ENCODE measurements at places on chromosomes 3 and 15. TPM values are rescaled to one million over a fixed set of nuclear protein-coding genes. Genes with fewer than 3 reads are reported as not detected.
A peak's percentile ranks its signal among the peaks of the same experiment; 100 is the strongest.

Gene SLC12A8
- total RNA-seq: 1.7 TPM

DNA sequence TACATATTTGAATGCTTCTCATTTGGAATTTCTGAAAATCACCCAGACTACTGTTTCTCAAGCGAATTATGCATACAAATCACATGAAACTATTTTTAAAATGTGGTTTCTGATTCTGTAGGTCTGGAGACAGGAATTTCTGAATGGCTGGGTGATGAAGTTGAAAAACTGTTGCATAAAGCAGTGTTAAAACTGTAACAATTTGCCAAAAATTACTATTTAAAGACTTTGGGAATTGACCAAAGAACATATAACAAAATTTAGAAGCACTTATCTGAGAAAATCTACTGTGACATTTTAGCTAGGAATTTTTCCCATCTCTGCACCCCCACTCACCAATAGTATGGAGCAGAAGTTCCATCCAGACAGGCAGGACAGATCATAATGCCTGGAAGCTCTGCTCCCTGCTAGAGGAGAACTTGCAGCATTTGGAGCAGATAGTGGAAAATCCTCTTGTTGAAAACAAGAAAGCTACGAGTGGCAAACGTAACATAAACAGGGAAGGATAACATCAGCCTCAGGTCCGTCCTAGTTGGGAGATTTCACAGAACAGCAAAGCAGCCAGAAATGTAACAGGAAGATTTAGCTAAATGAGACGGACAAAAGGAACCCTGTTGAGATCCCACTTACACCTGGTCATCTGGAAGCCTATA is 132.3 kb upstream of the MCTP2 start:
- no peaks in the 10 kb centered on the region for H3K36me3 ChIP-seq
- H3K4me3 ChIP-seq: no peak overlapping the region
- no peak overlapping the region for H3K27ac ChIP-seq
- H3K27me3 ChIP-seq: peaks cover 4% of the 10 kb centered on the region
- no peak for DNase-seq

Gene CLK3
- total RNA-seq: 195 TPM

DNA sequence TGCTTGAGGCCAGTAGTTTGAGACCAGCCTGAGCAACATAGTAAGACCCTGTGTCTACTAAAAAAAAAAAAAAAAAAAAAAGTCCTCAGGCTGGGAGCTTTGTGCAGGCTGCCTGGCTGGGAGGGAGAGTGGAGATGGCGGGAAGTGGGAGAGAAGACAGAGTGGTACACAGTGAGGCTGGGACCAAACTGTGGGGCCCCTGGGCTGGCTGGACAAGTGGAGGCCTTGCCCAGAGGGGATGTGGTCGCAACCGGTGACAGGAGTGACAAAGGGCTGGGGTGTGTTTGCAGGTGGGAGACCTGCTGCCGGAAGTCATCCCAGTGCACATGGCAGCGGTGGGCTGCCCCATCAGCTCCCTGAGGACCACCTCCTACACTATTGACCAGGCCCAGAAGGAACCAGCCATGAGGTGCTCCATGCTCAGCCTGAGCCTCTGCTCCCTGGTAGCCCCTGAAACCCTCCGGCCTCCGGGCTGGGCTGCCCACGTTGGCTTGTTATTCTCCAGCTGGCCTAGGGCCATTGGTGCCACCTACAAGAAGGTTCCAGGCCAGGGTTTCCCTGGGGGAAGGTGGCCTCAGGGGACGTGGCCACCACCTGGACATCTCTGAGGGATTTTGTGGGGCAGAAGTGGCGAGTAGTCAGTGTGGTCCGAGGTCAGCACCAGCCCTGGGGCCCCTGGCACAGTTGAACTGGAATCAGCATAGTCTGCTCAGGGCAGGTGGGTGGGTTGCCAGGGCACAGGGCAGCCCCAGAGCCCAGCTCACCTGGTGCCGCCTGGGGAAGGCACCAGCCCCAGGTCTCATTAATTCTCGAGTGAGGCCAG is 22.7 kb downstream of the ACAA1 start:
- no peaks in the 10 kb centered on the region for H3K27me3 ChIP-seq
- no peaks in the 10 kb centered on the region for H3K36me3 ChIP-seq
- no peak overlapping the region for H3K4me3 ChIP-seq
- peak; percentile 62 for DNase-seq
- H3K4me1 ChIP-seq: no peaks in the 10 kb centered on the region
- H3K27ac ChIP-seq: no peak overlapping the region

DNA sequence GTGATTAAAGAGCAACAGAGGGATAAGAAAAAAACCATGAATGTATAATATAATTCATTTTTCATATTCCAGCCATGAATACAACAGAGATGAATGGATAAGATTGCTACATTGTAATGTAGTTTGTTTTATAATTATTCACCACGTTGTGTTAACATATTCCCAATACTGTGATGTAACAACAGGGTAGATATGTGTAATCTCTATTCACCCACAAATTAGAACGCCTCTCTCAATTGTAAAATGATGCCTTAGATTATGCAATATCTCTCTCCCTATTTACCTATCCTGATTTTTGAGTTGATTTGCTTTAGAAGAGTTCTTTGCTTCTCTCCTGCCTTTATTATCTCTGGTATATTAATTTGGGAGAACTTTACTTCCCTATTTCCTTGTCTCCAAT is 193.6 kb downstream of the AGBL1 start:
- no peaks in the 10 kb centered on the region for H3K36me3 ChIP-seq
- no peak for DNase-seq
- H3K4me3 ChIP-seq: no peak overlapping the region

Gene ACKR4
- total RNA-seq: 1.1 TPM

DNA sequence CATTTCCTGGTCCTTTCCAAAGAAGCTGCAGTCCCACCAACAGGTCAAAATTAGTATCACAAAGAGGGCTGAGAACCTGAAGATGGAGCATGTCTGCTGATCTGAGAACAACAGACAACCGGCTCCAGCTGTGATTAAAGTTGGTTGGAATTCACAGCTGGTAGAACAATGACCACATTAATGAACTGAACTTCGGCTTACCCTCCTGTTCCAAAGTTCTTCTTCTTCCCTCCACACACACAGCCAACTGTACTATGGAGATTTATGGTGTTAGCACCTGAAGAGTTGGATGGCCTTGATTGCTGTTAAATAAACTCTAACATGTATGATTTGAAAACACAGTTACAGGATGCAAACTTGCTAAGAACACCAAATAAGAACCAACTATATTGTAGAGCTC is 27.4 kb upstream of the ROPN1 start:
- no peaks in the 10 kb centered on the region for H3K27me3 ChIP-seq
- no peaks in the 10 kb centered on the region for H3K4me1 ChIP-seq
- no peaks in the 10 kb centered on the region for H3K36me3 ChIP-seq
- no peak overlapping the region for H3K27ac ChIP-seq
- DNase-seq: no peak

DNA sequence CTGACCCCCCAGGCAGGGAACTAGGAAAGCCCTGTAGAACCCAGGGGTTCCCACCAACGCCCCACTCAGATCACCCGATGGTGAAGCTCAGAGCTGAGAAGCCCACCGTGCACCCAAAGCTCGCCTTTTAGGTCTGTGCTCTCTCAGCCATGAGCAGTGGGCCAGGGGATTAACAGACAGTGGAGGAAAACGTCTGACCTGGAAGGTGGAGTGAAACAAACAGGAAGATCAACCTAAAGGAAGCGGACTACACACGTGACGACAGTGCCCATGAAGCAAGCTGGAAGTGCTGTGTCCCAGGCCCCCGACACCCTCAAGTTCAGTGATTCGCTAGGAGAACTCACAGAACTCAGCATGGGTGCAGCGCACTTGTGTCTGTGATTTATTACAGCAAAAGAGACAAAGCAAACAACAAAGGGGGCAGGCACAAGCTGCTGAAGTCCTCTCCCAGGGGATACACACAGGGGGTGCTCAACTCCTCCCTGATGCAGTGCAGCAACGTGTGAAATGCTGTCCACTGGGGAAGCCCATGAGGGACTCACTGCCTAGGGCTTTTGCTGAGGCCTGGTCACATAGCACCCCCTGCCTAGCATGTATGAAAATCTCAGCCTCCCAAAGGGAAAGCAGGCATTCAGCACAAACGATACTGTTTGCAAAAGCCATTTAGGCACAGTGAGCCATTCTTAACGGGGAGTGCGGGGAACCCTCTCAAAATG is 43.5 kb downstream of the CFAP92 start:
- no peak overlapping the region for H3K4me3 ChIP-seq
- no peaks in the 10 kb centered on the region for H3K36me3 ChIP-seq
- H3K27me3 ChIP-seq: no peaks in the 10 kb centered on the region
- DNase-seq: peak; percentile 29
- no peak overlapping the region for H3K27ac ChIP-seq
- H3K4me1 ChIP-seq: no peaks in the 10 kb centered on the region

- no peak overlapping the region for H3K27ac ChIP-seq
- no peaks in the 10 kb centered on the region for H3K27me3 ChIP-seq
- DNase-seq: no peak
- no peak overlapping the region for H3K4me3 ChIP-seq
These were observed 115.9 kb upstream of the EPHA3 start for GRCh38 chr3:88991496-88991895.

GRCh38 chr3:123489400-123490004 is 40.6 kb upstream of the ADCY5 start:
- no peak overlapping the region for H3K4me3 ChIP-seq
- no peaks in the 10 kb centered on the region for H3K27me3 ChIP-seq
- no peaks in the 10 kb centered on the region for H3K36me3 ChIP-seq
- DNase-seq: no peak

GRCh38 chr3:108554229-108554628 is 35.0 kb downstream of the CIP2A start:
- no peaks in the 10 kb centered on the region for H3K27me3 ChIP-seq
- DNase-seq: no peak
- no peaks in the 10 kb centered on the region for H3K36me3 ChIP-seq
- H3K4me1 ChIP-seq: peaks cover 19% of the 10 kb centered on the region

GRCh38 chr15:29070471-29071231 is 184.9 kb downstream of the APBA2 start:
- H3K36me3 ChIP-seq: no peaks in the 10 kb centered on the region
- H3K4me1 ChIP-seq: no peaks in the 10 kb centered on the region
- H3K27ac ChIP-seq: no peak overlapping the region

- no peak overlapping the region for H3K4me3 ChIP-seq
- H3K36me3 ChIP-seq: peaks cover 10% of the 10 kb centered on the region
- peak overlapping the region; percentile 9 for H3K27ac ChIP-seq
- H3K27me3 ChIP-seq: no peaks in the 10 kb centered on the region
- peak; percentile 68 for DNase-seq
These were observed 40.3 kb downstream of the UMPS start for GRCh38 chr3:124770336-124771082.

Gene MAP6D1
- 1.7 TPM for total RNA-seq

- no peaks in the 10 kb centered on the region for H3K27me3 ChIP-seq
- H3K36me3 ChIP-seq: peaks cover 81% of the 10 kb centered on the region
- DNase-seq: peak; percentile 86
- H3K4me1 ChIP-seq: peaks cover 53% of the 10 kb centered on the region
These were observed 20.0 kb downstream of the ATRIP start for GRCh38 chr3:48466386-48467109.

- H3K27me3 ChIP-seq: peaks cover 84% of the 10 kb centered on the region
- DNase-seq: no peak
- H3K27ac ChIP-seq: no peak overlapping the region
- H3K4me1 ChIP-seq: peaks cover 39% of the 10 kb centered on the region
- H3K36me3 ChIP-seq: no peaks in the 10 kb centered on the region
These were observed 6.7 kb downstream of the ZIC1 start for GRCh38 chr3:147415874-147416273.

GRCh38 chr3:12334786-12335185 is 45.9 kb downstream of the PPARG start:
- H3K27me3 ChIP-seq: no peaks in the 10 kb centered on the region
- H3K27ac ChIP-seq: no peak overlapping the region
- H3K4me1 ChIP-seq: no peaks in the 10 kb centered on the region
- H3K4me3 ChIP-seq: no peak overlapping the region
- no peaks in the 10 kb centered on the region for H3K36me3 ChIP-seq

DNA sequence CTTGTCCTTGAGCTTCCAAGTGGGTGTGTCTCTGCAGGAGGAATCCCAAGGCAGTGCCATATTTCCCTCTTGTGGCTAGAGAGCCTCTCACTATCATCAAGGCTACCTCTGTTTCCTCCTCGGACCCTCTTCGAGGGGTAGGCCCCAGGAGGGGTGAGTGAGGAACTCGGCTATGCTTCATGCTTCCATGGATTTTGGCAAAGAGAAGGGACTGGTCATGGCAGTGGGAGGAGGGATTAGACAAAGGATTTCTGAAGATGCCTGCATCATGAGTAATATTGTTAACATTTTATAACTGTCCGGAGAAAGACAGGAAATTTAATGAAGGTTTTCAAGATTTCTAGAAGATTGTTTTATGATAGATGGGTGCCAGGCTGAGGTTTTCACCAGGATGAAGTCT is 241.5 kb downstream of the CLSTN2 start:
- H3K4me1 ChIP-seq: no peaks in the 10 kb centered on the region
- no peak overlapping the region for H3K4me3 ChIP-seq
- H3K36me3 ChIP-seq: no peaks in the 10 kb centered on the region
- H3K27ac ChIP-seq: no peak overlapping the region
- no peak for DNase-seq
- H3K27me3 ChIP-seq: no peaks in the 10 kb centered on the region

DNA sequence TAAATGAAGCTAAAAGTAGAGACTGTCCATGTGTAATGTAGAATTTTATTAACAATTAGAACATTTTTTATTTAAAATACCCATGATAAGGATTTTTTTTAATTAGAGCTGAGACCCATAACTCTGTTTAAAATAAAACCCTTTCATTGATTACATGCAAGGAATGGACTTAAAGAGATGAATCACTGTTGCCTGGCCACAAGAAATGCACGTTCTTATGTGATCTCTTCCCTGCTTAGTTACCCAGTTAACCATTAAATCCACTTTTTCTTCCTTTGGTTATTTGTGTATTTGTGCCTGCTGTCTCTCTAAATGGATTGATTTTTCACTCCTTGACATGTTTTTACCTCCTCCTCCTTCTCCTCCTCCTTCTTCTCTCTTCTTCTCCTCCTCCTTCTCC is 83.3 kb upstream of the SLITRK3 start:
- H3K27ac ChIP-seq: no peak overlapping the region
- no peaks in the 10 kb centered on the region for H3K36me3 ChIP-seq
- H3K4me1 ChIP-seq: no peaks in the 10 kb centered on the region
- H3K27me3 ChIP-seq: no peaks in the 10 kb centered on the region
- no peak for DNase-seq
- no peak overlapping the region for H3K4me3 ChIP-seq

GRCh38 chr15:45715528-45715927 is 80.7 kb downstream of the SQOR start:
- no peak overlapping the region for H3K27ac ChIP-seq
- H3K4me3 ChIP-seq: no peak overlapping the region
- no peak for DNase-seq
- no peaks in the 10 kb centered on the region for H3K36me3 ChIP-seq
- H3K27me3 ChIP-seq: peaks cover 23% of the 10 kb centered on the region
- no peaks in the 10 kb centered on the region for H3K4me1 ChIP-seq

Gene TF
- 1.7 TPM for total RNA-seq

GRCh38 chr3:187044867-187045552 is 94.3 kb downstream of the RPL39L start:
- H3K4me3 ChIP-seq: no peak overlapping the region
- H3K27me3 ChIP-seq: no peaks in the 10 kb centered on the region
- H3K27ac ChIP-seq: peak overlapping the region; percentile 81
- peaks cover 13% of the 10 kb centered on the region for H3K36me3 ChIP-seq
- no peak for DNase-seq
- peaks cover 44% of the 10 kb centered on the region for H3K4me1 ChIP-seq

Gene KIF9
- total RNA-seq: 5.2 TPM

- H3K27ac ChIP-seq: peak overlapping the region; percentile 8
- H3K27me3 ChIP-seq: no peaks in the 10 kb centered on the region
- no peak for DNase-seq
- peaks cover 2% of the 10 kb centered on the region for H3K4me1 ChIP-seq
These were observed 53.2 kb downstream of the TM4SF4 start for GRCh38 chr3:149527531-149528339.
